ENCODE measurements at places on chromosomes 16 and 17.

GRCh38 chr16:84689111-84689510 is 10.7 kb upstream of the USP10 start:
- H3K4me1 ChIP-seq: no peaks in the 10 kb centered on the region
- H3K4me3 ChIP-seq: no peak overlapping the region
- DNase-seq: no peak
- H3K27me3 ChIP-seq: no peaks in the 10 kb centered on the region

DNA sequence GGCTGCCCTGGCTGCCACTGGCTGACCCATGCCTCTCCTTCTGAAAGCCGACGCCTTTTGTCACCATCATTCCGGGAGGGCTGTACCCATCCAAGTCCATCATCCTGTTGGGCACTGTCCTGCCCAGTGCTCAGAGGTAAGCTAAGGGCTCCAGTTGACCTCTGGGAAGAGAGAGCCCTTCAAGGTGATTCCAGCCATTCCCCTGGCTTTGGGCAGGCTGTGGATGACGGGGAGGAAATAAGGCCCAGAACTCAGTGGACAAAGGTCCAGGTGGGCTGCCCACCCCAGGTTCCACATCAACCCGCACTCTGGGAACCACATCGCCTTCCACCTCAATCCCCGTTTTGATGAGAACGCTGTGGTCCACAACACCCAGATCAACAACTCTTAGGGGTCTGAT is 45.8 kb downstream of the NOS2 start:
- no peaks in the 10 kb centered on the region for H3K36me3 ChIP-seq
- H3K27ac ChIP-seq: no peak overlapping the region
- DNase-seq: no peak
- no peaks in the 10 kb centered on the region for H3K4me1 ChIP-seq

DNA sequence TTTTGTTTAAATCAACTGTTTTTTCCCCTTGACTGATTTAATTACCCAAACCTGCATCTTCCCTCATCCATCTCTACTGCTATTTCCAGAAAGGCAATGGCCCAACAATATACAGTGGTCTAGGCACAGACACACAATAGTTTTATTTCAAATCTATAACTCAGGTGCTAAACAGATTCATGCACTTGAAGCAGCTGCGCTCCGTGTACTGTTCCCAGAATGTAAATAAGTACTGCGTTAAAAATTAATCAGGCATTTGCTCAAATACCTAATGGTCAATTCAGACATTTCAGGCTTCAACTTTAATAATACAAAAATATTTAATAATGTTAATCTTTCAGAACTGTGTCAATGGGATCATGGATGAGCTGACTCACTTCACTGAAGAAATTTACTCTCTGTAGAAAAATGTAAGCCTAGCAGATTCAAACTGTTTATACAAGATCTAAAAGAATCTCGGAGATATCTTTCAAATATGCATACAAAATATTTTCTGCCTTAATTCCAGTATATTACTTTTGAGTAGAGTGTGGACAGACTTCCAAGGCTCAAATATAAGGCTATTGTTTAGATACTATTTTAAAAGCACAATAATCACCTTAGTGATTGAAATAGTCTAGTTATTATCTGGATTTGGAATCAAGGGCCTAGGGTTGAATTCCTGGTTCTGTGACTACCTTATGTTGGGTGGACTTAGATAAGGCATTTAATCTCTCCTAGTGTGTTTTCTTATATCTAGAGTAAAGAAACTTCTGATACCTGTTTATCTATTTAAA is 97.4 kb upstream of the PSMD7 start:
- H3K36me3 ChIP-seq: no peaks in the 10 kb centered on the region
- H3K4me1 ChIP-seq: no peaks in the 10 kb centered on the region
- no peak for DNase-seq
- no peak overlapping the region for H3K27ac ChIP-seq
- no peak overlapping the region for H3K4me3 ChIP-seq

- H3K4me1 ChIP-seq: no peaks in the 10 kb centered on the region
- peaks cover 9% of the 10 kb centered on the region for H3K27me3 ChIP-seq
- no peak overlapping the region for H3K4me3 ChIP-seq
- no peaks in the 10 kb centered on the region for H3K36me3 ChIP-seq
- DNase-seq: no peak
Observed at GRCh38 chr16:66127459-66128370, 238.8 kb upstream of the CDH5 start.

DNA sequence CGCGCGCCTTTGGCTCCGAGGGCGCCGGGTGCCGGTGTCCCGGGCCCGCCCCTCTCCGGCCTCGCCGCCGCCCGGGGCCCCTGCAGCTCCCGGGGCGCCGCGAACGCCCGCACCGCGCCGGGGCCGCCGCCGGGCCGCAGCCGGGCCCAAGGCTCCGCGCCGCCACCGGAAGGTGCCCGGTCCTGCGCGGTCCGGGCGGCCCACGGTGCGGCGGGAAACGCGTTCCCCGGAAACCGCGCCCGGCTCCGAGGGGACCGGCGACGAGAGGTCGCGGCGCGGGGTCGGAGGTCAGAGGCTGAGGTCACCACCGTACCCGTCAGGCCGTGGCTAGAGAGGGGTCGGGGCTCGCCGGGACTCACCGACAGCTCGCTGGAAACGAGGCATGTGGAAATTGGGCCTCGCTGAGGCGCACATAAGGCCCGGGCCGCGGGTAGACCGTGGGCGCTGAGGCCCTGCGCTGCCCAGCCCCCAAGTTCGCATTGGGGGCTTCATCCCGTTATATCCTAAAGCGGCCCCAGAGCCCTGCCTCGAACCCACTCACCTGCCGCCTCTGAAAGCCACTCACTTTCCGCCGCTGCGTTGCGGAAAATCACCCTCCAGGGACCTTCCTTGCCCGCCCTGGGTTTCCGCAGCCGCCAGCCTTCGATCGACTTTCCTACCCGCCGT is at the start of gene DUS1L:
Gene DUS1L (minus strand): TSS at position 167 of the 666 bp plus-strand sequence. CDS start 745 bp downstream, outside the sequence.
- peak within 1 kb of the TSS; percentile 67 for H3K27ac ChIP-seq
- H3K4me1 ChIP-seq: peaks cover 27% of the 10 kb centered on the region
- peak; percentile 58 for DNase-seq
- H3K27me3 ChIP-seq: no peaks in the 10 kb centered on the region

DNA sequence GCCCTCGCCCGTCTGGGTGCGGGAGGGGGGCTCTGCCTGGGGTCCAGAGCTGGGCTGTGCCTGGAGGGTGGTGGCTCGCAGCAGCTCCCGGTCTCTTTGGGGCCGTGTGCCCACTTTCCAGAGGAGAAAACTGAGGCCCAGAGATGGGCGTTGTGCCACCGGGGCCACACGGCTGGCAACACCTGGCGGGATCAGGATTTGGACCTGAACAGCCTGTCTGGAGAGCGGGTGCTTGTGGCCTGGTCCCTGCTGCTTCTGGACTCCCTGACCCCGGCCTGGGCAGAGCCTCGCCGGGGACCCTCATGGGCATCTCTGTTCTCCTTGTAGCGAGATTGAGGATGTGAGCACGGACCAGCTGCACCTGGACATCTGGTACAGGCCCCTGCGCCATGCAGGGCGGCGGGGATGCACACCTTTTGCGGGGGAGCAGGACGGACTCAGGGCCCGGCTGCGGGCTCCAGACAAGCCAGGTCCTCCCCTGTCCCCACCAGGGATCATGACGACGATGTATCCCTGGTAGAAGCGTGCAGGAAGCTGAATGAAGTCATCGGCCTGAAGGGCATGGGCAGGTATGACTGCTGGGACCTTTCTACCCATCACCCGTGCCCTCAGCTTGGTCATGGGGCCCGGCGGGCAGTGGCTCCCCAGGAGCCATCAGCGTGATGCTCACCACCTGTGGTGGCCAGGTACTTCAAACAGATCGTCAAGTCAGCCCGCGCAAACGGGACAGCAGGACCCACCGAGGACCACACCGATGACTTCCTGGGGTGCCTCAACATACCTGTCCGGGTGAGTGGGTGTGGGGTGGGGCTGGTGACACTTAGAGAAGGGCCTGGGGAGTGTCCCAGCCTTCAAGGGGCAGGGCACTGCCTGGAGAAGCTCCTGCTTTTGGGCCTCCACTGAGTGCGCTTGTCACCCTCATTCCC is 8.3 kb downstream of the BAIAP3 start:
- H3K4me3 ChIP-seq: peak overlapping the region; percentile 62
- H3K36me3 ChIP-seq: no peaks in the 10 kb centered on the region
- no peak for DNase-seq
- no peaks in the 10 kb centered on the region for H3K27me3 ChIP-seq
- no peak overlapping the region for H3K27ac ChIP-seq

GRCh38 chr16:28155293-28155692 is 56.5 kb downstream of the XPO6 start:
- peaks cover 24% of the 10 kb centered on the region for H3K4me1 ChIP-seq
- peaks cover 38% of the 10 kb centered on the region for H3K36me3 ChIP-seq
- no peak overlapping the region for H3K27ac ChIP-seq

- H3K27ac ChIP-seq: no peak overlapping the region
- H3K4me1 ChIP-seq: no peaks in the 10 kb centered on the region
- DNase-seq: no peak
- no peaks in the 10 kb centered on the region for H3K27me3 ChIP-seq
- H3K36me3 ChIP-seq: no peaks in the 10 kb centered on the region
Observed at GRCh38 chr16:86430814-86431213, 79.5 kb upstream of the FOXF1 start.

- H3K27ac ChIP-seq: no peak overlapping the region
- peak overlapping the region; percentile 75 for H3K4me3 ChIP-seq
- H3K36me3 ChIP-seq: no peaks in the 10 kb centered on the region
- DNase-seq: no peak
- H3K4me1 ChIP-seq: no peaks in the 10 kb centered on the region
- H3K27me3 ChIP-seq: no peaks in the 10 kb centered on the region
Observed at GRCh38 chr17:30599428-30600059, 122.3 kb downstream of the GOSR1 start.

DNA sequence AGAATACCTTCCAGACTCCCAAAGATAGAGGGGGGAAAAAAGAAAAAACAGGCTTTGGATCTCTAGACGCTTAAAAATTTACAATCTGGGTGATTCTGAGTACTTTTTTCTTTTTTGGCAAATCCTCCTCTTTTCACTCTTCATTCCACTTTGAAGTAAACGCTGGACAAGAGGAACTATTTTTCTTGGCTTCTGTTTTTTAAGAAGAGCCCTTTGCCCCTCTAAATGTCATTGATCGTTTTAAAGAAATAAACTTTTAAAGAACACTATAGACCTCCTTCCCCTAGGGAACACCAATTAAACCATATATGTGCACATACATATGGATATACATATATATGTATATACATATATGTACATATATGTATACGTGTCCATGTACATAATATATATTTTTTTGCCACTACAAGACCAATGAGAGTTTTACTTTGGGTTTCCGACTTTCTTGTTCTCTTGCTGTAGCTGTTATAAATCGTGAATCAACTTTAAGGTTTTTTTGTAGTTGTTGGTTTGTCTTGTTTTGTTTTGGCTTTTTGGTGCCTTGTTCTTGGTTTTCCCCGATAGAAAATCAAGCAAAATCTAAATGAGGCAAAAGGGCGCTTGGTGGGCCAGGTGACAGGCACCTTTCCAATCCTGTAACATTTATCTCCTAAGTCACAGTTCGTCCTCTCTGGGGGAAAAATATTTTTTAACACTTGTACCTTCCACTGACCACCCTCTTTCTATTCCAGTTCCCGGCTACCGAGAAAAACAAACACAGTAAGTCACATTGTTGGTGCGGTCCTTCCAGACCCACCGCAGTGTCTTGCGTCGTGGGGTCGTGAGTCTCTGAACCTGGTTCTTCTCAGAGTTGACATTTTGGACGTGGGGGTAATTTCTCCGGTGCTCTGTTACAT is 4.4 kb downstream of the FOXF1 start:
- H3K27ac ChIP-seq: no peak overlapping the region
- H3K27me3 ChIP-seq: peaks cover 19% of the 10 kb centered on the region
- H3K36me3 ChIP-seq: no peaks in the 10 kb centered on the region
- H3K4me1 ChIP-seq: no peaks in the 10 kb centered on the region
- no peak overlapping the region for H3K4me3 ChIP-seq

- no peaks in the 10 kb centered on the region for H3K27me3 ChIP-seq
- H3K4me1 ChIP-seq: peaks cover 5% of the 10 kb centered on the region
- no peak overlapping the region for H3K27ac ChIP-seq
Observed at GRCh38 chr17:2693561-2694380, 17.8 kb downstream of the CLUH start.

Data from CD8-positive, alpha-beta memory T cell (primary cell).